ENCODE measurements at places on chromosomes 4 and X.

DNA sequence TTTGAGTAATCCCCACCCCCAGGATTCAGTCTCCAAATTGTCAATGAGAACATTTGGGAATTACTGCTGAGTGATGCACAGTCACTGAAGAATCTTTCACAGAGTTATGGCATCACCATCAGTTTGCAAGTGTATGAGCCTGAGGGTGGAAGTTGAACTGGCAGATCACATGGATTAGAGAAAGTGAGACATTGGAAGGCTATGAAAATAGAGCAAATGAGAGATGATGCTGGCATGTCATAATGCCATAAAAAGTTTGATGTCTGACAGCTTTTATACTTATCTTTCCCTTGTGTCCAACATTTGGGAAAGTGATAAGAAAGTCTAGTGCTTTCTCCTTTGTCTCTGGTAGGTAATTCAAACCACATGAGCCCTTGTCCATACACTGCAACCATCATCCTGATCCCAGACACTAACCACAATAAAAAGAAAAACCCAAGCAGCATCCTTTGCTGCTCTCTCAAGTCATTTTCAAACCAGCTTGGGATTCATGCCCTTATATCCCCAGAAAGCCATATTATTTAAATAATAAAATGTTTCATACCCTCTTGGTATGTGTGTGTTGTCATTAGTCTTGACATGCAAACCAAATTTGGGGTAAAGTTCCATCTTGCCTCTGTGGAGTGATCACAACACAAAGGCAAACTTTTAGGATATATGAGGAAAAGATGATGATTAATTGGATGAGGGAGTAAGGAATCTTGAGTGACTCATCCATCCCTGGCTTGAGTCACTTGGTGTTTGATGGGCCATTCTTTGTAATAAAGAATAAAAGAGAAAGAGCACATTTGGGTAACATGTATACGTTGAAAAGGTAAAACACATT lies 438.9 kb downstream of the GRXCR1 start:
- no peak for DNase-seq

DNA sequence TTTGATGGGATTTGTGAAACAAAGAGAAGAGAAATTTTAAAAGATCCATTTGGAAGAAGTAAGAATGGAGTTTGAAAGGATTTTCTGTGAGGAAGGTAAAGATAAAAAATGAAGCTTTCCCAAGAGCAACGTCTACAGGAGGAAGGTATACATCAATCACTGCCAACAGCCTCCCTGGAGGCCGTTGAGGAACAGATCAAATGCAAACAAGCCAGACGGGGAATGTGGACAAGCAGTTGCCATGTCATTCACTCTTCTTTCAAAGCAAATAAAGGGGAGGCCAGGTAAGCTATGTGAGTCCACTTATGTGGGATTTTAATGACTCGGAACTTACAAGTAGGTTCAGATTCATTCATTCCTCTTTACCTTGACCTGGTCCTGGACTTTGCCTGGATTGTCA lies 1020.5 kb upstream of the AGA start:
- DNase-seq = peak; percentile 84

DNA sequence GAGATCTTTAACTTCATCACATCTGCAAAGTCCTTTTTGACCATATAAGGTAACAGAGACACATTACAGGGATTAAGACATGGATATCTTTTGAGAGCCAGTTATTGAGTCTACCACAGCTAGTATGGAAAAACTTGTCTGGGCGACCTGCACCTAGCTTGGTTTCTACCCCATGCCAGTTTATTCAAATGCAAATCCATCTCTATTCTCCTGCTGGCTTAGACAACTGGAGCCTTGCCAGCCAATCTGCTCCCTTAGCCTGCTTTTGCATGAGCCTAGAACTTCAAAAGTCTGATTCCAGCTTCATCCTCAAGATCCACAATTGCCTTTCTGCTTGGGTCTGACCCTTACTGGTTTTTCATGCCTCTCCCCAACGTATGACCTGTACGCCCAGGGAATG lies 212.0 kb upstream of the AFF2 start:
- no peak for DNase-seq

DNA sequence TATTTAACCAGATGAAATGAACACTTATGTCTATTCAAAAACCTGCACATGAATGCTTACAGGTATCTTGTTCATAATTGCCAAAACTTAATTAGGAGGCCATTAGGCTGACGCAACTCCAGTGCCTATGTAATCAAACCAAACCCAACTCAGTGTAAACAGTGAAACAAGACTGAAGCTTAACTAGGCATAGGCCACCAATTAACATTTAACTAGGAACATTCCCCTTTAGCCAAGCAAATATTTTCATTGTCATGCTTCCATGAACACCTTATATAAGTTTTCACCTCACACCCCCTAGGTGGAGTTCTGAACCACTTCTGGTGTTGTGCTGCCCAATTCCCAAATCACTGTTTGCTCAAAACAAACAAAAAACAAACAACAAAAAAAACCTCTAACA lies 686.0 kb downstream of the STPG2 start:
- DNase-seq = peak; percentile 16

DNA sequence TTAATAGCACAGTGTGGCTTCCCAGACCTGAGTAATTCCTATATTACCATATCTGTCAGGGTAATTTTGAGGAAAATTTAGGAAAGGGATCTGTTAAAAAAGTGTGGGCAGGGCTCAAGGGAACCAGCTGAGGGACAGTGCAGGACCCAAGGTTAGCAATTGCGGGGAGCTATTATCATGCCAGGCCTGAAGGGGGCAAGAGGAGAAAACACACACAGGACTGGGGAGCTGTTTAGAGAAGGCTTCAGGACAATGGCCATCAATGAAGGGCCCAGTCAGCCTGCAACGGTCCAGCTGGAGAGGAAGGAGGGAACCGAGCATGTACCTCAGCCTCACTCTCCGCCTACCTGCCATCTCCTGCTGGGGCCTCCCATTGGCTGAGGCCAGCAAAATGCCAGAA lies 19.0 kb upstream of the NHS start:
- no peak for DNase-seq

DNA sequence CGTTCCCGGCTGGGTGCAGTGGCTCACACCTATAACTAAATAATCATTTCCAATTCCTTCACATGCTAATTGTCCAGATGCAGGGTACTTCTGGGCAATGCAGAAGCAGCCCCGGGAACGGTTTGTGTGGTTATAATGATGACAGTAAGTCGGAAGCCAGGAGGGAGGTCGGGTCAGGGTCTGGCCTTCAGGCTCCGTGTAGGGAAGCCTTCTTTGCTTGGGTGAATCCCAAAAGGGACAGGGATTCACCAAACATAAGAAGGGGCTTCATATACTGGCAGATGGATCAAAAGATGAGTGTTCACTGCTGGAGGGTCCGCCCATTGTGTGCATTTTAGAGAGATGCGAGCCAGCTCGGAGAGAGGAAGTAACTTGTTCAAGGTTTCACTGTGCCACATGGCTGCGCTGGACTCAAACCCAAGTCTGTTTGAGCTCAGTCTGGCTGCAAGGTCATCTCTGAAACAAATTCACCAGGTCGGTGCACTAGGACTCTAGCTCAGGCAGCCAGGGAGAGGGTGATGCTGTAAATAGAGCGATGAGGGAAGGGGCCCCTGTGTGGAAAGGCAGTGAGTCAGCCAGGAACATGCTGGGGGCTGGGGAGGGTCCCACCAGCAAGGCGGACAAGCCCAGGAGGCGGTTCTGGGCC lies 4.8 kb upstream of the KIAA0232 start:
- no peak for DNase-seq

- no peak for DNase-seq
These were observed 35.6 kb upstream of the MAGEA8 start for GRCh38 chrX:149845385-149845784.

DNA sequence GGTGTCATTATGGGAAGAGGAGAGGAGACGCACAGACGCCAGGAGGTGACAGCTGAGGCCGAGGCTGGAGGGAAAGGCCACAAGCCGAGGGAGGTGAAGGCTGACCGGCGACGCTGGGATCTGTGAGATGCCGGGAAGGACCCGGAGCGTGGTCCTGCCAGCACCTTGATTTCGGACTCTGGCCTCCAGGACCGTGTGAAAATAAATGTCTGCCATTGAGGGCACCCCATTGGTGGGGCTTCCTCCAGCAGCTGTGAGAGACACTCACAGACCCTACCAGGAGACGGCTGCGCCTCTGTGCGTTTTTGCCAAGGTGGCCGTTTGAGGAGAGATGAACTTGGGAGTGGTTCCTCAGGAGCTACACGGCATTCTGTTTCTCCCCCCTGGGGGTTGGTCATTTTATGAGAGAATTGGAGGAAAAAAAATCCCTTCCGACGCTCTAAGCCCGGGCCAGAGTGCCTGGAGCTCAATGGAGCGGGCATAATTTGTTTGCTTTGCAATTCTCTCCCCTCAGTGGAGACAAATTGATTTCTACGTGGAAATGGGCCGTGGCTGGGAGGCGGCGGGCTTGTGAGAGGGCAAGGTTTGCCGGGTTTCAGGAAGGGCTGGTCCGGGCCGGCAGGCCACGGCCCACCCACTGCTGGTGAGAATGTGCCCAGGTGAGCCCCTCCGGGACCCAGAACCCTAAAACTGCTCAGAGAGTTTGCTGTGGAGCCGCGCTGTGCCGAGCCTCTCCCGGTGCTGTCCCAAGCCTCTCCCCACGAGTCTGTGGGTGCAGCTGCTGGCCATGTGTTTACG lies 53.9 kb downstream of the CPZ start:
- DNase-seq = no peak
